ENCODE measurements at places on chromosomes 6 and 20.
A peak's percentile ranks its signal among the peaks of the same experiment; 100 is the strongest.

GRCh38 chr20:23773127-23773526, 22.4 kb upstream of the CST1 start:
- DNase-seq, result no peak

DNA sequence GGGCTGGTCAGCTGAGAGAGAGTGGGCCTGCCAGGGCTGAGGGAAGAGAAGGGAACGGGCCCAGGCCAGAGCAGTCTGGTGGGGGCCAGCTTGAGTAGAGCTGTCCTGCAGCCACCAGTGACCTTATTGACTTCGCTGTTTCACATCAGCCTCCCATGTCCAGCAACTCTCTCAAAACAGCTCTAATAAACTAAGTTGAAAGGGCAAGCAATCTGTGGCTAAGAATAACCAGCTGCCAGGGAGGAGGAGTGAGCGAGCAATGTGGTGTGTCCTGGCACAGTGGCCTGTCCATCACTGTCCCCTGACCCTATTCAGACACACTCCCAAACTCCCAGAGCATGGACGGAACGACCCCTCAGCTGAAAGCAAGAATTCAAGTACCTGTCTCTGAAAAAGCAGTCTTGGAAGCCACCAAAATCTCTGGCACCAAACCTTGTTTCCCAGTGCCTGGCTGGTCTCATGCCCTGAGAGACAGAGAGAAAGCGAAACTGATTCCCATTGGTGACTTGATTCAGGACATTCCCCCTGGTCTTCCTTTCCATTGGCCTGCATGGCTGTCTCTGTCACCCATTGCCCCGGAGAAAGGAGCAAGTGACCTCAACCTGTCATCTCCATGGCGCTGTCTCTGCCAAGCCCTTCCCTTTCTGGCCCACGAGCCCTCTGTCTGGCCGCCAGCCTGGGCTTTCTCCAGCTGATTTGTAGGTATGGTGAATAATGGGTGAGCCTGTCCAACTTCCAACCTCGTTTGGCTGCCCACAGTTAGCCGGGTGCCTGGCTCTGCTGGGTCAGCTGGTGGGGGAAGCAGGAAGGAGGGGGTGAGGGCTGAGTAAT, at the start of gene DDO:
DDO (minus strand) TSS at position 490 of the 831 bp plus-strand sequence. CDS start 2,113 bp downstream, outside the sequence.
- DNase-seq, result peak; percentile 31

GRCh38 chr6:121171879-121172278, 162.4 kb downstream of the TBC1D32 start:
- no peak for DNase-seq

- DNase-seq, result peak; percentile 80
These were observed 5.8 kb upstream of the BFSP1 start for GRCh38 chr20:17536944-17537444.

Data from lung (tissue), 17 donors.